Stimulated activated CD8-positive, alpha-beta memory T cell treated with anti-CD3 and anti-CD28 coated beads, Interleukin-15, amount 100 ng/mL, for 4 hours (primary cell): ENCODE measurements at places on chromosomes 5 and 9.
A peak's percentile ranks its signal among the peaks of the same experiment; 100 is the strongest.

DNA sequence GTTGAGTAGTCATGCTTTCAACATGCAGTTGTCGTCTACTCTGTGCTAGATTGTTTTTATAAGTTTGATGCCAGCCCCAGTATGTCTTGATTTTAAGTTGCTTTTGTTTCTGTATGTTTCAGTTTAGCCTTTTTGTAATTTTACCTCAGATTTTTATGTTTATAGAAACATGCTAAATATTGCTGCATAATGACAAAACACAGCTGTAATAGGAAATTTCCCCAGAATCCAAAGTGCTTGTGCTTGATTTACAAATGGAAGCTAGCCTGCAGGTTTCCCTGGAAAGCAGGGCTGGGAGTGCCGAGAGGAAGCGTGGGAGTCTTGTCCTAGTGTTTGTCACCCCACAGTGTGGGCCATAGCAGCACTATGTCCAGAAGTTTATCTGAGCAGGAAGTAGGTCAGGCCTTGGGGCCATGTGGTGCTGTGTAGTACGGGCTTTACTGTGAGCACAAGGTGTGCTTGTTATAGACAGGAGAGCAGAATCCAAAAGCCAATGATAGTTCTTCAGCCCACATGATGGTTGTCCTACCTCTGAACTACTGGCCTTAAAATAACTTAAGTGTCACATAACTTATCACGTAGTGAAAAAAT lies 100.0 kb upstream of the NREP start:
- no peak for DNase-seq

GRCh38 chr9:81372628-81373191 lies 316.6 kb downstream of the TLE1 start:
- no peak for DNase-seq

DNA sequence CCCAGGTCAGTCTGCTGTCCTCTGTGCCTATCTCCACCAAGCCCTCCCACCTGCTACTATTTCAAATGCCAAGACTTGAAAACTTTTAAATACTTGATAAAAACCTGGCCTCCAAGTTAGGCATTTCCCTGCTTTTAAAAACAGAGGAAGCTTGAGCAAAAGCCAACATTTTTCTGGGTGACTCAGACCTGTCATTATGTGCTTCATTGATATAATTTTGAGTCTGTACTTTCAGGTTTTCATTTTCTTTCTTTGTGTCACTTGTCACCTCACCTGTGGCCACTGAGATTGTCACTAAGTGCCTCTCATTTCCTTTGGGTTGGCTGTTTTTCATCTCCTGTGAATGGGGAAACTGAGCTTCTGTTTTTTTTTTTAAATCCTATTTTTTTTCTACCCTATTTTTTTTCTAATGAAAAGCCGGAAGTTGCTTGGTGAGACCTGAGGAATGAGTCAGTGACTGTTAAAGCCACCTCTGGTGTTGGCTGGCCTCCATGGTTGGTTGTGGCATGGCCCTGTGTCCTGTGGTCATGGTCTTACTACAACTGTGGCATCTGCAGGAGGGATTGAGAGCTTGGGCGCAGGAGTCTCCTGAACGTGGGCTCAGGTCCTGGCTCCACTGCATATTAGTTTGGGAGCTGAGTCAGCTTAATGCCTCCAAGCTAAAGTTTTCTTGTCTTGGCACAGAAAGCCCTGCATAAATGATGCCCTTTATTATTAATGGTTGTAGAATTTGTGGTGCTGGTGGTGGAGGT lies 56.7 kb downstream of the ARHGAP26 start:
- DNase-seq, result no peak

DNA sequence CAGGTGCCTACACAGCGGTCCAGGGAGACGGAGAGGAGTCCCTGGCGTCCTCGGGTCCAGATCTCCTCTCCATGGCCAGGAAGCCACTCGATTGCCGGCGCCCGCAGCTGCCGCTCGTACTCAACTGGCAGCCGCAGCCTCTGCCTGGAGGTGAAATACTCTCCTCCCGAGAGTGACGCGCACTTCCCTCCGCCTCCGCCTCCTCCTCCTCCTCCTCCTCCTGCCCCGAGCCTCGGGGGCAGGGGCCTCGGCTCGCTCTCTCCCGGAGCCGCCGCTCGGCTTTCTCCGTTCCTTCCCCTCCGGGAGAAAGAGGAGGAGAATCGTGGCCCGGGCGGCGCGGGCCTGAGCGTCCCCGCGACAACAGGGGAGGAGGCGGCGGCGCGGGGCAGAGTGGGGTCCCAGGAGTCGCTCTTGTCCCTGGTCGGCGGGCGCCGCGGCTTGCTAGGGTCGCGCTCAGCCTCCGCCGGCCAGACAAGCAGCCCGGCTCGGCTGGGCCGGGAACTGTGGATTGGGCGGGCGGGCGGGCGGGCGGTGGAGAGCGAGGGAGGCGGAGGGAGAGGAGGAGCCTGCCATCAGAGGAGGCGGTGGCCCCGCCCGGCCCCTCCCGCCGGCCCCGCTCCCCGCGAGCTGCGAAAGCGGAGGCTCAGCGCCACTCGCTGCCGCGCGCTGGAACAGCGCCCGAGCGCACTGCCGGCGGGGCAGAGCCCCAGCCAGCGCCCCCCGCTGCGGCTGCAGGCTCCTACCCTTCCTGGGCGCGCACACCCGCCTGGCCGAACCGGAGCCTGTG lies at the start of gene CEMIP2:
TSS of gene CEMIP2 (minus strand) at position 126 of the 787 bp plus-strand sequence. CDS start 18,140 bp downstream, outside the sequence.
- peak; percentile 81 for DNase-seq

GRCh38 chr5:150242251-150242894 lies 47.2 kb downstream of the CAMK2A start:
- no peak for DNase-seq

DNA sequence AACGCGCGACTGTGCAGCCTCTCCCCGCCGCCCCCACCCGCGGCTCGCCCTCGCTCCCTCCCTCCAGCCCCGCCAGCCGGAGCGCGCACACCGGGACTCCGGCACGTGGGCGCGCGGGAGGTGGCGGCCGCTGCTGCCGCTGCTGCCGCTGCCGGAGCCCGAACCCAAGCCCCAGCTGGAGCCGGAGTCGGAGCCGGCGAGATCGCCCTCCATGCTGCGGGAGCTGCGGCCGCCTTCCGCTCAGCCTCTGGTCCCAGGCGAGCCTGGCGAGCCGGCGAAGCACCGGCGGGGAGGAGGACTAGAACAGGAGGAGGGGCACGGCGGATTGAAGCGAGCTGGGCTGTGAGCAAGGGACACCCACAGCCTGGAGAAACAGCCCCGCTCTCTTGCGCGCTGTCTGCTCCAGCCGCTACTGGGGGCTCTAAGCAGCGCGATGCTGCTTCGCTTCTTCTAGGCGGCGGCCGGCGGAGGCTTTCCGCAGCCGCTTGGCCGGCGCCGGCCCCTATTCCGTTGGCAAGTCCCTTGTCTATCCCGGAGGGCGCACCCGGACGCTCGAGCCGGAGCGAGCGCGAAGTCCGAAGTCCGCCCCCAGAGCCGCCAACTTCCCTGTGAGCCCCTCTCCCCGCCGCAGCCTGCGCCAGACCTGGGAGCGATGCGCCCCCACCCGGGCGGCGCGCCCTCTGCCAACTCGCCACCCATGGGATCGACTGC lies 598.7 kb upstream of the SGCD start:
- DNase-seq, result no peak

DNA sequence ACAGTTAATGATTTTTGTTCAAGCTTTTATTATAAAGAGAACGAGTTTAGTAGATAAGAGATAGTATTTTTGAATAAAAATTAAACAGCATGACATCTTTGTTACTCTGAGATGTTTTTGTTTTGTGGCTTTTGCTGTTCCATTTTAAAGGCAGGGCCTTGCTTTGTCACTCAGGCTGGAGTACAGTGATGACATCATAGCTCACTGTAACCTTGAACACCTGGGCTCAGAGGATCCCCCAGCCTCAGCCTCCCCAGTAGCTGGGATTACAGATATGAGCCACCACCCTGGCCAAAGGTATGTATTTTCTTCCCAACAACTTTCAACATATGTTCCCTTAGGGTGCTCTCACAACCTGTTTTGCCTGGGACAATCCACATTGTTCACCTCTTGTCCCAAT lies 730.9 kb upstream of the RGMB start:
- DNase-seq, result no peak

DNA sequence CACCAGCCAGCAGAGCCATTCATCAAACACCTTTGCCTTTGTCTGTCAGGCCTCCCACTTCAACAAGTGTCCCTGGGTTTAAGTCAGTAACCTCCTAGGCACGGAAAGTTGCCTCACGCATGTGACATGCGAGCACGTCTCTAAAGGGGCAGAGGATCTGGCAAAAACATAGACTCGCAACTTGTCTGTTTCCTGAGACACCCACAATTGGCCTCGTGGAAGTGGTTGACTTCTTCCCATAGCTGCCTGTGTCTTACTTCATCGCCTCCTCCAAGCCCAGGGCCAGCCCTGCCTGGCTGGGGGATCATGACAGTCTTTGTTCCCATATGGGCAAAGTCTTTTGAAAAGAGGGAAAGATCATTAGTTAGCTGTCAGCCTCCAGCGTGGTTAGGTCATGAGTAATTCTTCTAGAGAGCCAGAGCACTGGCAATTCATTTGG lies 35.5 kb upstream of the GLRX start:
- DNase-seq, result no peak

DNA sequence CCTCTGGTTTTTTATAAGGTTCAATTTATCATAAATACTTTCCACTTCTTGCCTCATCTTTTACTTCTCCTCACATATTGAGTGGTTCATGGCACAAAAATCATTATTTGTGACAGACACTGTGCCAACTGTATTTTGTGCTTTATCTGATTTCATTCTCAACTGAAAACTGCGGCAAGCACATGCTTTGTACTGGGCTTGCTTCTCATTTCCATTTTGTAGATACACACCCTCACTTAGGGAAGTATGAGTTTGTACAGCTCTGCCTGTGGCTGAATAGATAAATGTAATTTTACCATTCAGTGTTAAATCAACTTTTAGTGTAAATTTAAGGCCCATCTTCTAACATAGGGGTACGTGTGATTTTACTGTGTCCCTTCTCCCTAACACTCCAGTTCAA lies 83.6 kb downstream of the ANXA2R start:
- no peak for DNase-seq

DNA sequence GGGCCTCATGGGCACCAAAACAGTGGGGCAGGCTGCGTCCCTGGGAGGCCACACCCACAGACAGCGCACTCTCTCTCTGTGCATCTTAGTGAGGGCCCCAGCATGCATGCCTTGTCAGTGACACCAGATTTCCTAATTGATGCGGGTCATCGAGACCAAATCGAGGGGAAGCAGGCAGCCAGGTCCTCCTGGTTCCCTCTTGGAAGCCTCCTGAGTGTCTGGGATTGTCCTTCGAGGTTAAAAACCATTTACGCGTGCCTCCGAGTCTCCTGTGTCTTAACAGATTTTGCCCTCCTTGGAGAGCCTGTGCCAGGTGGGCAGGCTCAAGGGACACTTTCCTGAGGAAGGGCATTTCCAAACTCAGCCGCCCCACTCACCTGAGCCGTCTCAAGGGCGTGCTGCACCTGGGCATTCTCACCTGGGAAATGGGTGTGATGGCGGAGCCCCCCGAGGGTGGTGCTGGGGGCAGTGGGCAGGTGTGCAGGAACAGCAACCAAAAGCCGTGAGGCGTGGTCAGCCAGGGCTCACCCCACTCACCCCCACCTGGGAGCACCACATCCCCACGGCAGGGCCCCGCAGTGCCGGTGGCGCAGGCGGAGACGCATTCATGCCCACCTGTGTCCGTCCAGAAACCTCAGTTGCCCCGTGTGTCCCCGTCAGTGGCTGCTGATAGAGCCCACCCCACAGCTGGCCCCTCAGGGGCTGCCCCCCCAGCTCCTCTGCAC lies 2.7 kb downstream of the SLC6A19 start:
- DNase-seq, result no peak

DNA sequence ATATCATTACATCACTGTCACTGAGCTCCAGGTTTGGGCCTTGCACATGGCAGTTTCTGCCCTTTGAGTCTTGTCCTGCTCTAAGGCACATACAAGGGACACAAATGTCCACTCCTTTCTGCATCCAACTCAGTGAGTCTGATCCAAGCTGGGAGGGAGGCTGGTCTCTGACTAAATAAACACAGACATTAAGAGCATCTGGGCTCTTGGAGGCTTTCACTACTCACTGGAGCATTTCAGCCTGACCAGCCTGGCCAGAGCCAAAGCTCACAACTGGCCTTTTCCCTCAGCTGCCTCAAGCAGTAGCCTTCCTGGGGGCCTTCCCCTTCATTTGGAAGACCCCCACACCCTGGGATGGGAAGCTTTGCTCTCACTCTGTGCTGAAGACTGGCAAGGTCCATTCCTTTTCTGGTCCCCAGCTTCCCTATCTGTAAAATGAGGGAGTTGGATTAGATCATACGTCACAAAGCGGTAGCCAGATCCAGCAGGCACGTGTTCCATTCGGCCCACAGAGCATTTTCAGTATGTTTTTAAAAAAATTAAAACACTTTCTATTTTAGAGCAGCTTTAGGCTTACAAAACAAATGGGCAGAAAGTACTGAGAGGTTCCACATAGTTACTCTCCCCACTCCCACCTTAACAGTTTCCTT lies 58.6 kb upstream of the XPA start:
- DNase-seq, result no peak

GRCh38 chr5:104706600-104706999 lies 1144.0 kb upstream of the NUDT12 start:
- DNase-seq, result no peak

- DNase-seq, result no peak
Observed at GRCh38 chr5:145500710-145501109, 334.4 kb downstream of the PRELID2 start.

DNA sequence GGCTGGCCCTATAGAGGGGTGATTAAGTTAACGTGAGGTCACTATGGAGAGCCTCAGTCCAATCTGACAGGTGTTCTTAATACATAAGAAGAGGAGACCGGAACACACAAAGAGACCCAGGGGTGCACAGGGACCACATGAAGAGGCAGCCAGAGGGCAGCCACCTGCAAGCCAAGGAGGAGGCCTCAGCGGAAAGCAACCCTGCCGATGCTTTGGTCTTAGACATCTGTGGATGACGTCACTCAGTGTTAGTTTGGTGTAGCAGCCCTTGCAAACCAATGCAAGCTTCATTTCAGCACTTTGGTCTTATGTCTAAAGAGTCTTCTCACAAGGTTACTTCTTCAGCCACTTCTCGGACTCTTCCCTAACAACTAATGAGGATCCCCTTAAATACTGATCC lies 47.6 kb upstream of the GRHPR start:
- no peak for DNase-seq

GRCh38 chr5:126723643-126724042 lies 53.3 kb upstream of the LMNB1 start:
- DNase-seq, result no peak
